ENCODE measurements at places on chromosomes 5 and 9. TPM values are rescaled to one million over a fixed set of nuclear protein-coding genes. Genes with fewer than 3 reads are reported as not detected.

The ORM1 gene
- not detected for total RNA-seq

GRCh38 chr9:3916984-3917383 lies 382.9 kb downstream of the GLIS3 start:
- DNase-seq: no peak

DNA sequence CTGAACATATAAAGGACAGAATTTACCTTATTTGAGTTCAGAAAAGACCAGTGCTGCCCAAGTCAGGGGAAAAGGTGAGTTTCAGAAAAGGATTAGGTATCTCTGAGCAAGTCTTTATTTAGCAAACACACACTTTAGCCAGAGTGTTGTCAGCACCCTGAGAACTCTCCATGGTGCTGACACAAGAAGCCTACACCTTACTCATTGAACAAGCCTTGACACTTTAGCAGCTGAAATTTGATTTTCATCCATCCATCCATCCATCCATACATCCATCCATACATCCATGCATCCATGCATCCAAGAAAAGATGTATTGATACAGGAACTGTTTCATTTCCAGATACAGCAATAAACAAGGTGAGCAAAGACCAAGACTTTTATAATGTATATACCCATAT lies 311.2 kb downstream of the TRIM32 start:
- no peak for DNase-seq

DNA sequence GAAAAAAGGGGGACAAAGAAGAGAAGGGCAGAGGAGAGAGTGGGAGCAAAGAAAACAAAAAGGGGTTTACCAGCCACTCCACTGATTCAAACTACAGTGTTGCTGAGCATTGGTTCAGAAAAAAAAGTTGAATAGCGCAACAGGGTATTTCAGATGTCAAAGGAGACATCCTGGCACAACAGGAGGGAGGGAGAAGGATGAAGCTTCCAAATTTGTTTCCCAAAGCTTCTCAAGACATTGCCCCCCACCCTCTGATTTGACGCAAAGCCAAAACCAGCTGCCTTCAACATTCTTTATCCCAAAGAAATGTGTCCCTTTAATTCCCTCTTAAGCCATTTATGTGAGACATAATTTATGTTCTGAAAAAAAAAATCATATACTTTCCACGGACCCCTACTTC lies 105.5 kb upstream of the TNC start:
- DNase-seq: no peak

- no peak for DNase-seq
These were observed 38.9 kb upstream of the IFNK start for GRCh38 chr9:27485158-27485557.

DNA sequence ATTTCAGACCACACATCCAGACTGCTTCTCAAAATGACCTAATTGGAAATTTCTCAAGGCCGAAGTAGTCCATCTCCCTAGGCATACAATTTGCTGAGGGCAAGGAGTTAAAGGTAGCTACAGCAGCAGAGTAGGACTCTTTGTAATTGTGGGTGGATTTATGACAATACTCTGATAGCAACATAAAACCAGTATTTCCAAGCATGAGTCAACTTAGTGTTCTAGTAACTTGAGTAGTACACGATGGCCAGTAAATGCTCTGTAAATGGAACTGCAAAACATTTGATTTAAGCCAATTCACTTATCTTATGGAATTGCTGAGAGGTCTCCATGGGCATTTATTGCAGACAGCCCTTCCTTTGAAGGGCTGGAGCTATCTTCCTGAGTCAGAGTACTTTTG lies 352.2 kb downstream of the PLK2 start:
- DNase-seq: no peak

The HSPA9 gene
- total RNA-seq: 239 TPM

GRCh38 chr5:32298059-32298415 lies 14.7 kb downstream of the MTMR12 start:
- no peak for DNase-seq

DNA sequence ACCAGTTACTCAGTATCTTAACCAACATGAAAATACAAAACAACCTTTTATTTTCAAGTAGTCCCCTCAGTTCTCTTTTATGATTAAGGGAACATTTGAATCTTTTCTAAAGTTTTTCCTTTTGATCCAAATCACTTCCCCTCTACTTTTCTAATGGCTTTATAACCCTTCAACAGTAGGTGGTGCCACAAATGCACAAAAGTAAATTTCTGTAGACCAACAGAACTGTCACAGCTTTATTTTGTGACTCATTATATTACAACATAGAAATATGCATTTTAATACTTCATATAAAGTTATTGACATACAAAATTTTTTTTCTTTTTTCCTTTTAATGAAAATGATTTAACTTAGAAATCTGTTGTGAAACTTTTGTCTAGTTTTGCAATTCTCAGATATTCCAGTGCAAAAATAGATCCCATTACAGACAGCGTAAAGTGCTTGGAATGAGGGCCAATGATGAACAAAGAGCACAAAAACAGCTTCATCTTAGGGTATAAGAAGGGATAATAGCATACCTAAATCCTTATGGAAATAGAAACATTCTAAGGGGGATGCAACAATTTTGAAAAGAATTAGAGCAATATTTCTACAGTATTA lies 17.0 kb downstream of the NIPSNAP3B start:
- DNase-seq: peak; percentile 49

Measured in dermis blood vessel endothelial cell (primary cell).